ENCODE measurements at places on chromosomes 5 and 9.

DNA sequence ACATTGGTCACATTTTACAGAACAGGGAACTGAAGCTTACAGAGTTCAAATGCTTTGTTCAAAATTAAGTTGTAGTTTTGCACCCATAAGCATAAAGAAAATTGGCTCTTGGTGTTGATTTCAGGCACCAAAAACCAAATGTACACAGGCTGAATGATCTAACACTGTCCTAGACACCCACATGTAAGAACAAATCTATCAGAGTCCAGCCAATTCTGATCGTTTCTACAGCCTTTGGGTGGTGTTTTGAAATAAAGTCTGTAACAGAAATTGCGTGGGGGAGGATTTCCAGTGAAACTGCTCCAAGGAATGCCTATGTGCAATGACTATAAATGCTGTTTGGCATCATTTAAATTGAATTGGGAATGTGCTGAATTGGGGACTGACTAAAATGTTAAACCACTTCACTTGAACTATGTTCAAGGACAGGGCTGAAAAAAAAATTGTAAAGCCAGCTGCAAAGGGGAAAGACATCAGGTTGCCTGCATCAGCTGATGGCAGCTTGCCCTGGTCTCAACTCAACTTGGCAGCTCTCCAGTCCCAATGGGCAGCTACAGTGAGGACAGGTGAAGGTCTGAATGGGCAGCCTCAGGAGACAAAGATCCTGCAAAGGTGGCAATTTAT is 92.2 kb upstream of the TRPC7 start:
- DNase-seq = peak; percentile 52

DNA sequence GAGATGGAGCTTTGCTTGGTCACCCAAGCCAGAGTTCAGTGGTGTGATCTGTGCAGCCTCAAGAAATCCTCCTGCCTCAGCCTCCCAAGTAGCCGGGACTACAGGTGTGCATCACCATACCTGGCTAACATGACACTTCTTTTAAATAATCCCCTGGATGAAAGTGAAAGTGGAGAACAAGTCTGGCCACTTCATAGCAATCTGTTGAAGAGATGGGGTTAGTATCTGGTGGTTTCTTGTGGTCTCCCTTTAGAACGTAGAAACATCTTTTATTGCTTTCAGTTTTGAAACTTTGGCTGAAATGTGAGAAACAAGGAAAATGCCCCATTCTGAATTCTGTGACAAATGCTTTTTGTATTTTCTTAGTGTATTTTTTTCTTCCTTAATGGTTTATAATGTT is 452.5 kb upstream of the RIOK2 start:
- no peak for DNase-seq

DNA sequence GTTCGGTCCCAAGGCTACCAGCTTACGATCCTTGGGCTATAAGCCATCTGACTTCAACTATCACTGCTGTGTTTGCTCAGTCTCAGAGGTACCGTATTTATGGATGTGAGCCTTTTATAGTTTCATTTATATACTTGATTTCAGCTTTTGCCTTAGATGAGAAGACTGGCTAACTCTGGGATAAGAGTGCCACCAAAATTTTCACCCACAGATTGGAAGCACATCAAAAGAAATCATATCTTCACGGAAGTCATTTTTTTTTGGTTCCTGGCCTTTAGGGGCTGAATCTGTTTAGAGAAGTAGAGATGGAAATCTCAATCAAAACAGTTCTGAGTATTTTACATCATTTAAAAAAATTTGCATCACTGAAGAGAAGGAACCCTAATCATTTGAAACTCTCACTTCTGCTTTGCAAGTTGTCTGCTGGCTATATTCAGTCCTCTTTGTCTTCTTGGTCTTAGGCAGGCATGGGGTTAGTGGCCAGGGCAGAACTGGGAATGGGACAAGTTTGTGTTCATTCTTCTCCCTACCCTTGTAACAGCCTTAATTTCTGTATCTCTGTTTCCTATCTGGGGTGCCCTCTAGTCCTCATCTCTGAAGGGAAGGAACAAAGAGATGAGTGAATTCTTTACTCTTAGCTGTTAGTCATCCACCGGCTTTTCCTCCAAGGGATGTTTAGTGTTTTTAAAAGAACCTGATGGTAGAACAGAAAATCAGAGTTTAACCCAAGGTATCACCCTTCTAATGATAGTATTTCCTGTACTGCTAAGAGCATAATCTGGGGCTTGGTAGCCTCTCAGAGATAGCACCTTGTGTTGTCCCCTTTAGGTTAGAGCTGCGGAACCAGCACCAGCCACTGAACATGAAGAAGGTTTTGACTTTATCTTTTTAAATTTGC is 14.1 kb upstream of the TNFAIP8 start:
- no peak for DNase-seq

GRCh38 chr5:180646289-180646962 is 3.0 kb downstream of the FLT4 start:
- no peak for DNase-seq

DNA sequence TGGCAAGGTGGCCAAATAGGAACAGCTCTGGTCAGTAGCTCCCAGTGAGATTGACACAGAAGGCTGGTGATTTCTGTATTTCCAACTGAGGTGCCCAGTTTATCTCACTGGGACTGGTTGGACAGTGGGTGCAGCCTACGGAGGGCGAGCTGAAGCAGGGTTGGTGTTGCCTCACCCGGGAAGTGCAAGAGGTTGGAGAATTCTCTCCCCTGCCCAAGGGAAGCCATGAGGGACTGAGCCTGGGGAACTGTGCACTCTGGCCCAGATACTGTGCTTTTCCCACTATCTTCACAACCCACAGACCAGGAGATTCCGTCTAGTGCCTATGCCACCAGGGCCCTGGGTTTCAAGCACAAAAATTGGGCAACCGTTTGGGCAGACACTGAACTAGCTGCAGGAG is 61.0 kb downstream of the TNFSF8 start:
- DNase-seq = no peak

DNA sequence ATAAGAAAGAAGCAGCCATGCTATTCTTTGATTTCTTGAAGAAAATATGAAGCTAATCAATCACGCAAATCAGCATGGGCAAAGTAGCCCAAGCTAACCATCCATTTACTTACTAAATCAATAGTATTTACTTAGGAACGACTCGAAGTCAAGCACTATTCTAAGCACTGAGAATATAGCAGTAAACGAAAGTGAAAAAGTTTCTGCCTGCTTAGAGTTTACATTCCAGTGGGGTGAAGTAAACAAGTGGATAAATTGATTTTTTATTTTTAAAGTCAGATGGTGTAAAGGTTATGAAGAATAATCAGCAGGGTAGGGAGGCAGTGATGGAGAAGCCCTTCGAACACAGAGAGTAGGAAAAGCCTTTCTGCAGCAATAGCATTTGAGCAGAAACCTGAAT is 5.5 kb downstream of the TSTD2 start:
- no peak for DNase-seq

DNA sequence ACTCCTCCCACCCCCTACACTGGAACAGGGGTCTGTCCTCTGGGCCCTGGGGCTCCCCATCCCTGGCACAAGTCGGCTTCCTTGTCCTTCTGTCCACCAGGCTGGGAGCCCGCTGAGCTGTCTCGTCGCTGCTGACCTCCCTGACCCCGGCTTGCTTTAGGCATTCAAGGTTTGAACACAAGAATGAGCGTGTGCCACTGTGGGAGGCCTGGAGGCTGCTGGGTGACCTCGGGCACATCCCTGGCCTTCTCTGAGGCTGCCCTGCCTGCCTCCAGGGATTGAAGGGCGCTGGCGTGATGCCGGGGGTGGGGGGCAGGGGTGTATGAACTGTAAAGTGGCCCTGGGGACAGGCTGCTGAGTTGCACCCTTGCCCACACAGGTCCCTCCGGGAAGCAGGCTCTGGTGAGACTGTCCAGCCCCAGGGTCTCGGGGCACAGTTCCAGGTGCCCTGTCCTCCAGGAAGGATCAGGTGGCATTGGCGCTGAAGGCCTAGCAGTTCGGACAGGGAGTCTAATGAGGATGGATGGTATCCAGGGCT is 18.2 kb downstream of the FIBCD1 start:
- no peak for DNase-seq

- DNase-seq = no peak
Measured at GRCh38 chr5:142286111-142286510, 38.7 kb downstream of the SPRY4 start.

DNA sequence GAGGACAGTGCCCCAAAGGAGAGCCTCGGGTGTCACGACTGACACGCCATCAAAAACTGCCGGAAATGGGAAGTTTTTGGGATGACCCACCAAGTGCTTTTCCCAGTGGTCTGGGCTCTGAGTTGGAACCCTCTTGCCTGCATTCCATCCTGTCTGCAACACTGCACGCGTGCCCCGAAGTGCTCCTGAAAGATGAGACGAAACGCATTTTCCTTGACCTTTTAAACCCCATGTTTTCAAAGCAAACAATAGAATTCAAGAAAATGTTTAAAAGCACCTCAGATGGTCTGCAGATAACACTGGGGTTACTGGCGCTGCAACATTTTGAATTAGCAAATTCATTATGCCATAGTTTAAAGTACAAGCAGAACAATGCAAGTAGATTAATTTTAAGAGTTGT is 92.9 kb downstream of the ANKRD18A start:
- DNase-seq = no peak

GRCh38 chr5:171207256-171207847 is 101.7 kb upstream of the TLX3 start:
- peak; percentile 6 for DNase-seq

DNA sequence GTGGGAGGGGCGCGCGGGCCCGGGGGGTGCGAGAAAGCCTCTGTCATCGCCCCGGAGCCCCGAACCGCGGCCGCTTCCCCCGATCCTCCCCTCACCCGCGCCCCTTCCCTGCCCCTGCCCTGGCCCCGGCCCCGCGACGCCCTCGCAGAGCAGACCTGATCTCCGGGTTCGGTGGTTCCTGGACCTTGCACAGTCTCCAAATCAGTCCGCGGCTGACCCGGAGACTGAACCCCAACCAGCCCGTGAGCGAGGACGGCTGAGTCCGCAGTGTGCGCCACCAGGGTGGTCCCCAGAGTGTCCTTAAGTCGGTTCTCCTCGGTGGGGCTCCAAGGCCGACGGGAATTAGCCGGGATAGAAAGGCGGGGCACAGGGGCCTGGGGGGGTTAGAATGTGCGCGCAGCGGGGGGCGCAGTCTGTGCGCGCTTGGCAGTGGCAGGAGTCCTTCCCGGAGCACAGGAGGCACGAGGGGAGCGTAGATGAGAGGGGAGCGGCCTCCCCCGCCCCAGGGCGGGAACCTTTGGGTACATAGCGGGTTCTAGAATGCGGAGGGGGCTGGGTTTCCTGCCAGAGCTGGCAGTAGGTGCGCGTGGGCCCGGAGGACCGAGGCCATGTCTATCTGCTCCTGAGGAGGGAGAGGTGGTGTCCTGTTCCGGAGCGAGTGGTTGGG is 779 bp downstream of the PKN3 start:
- DNase-seq = no peak

GRCh38 chr5:33936004-33936380 is 194 bp upstream of the RXFP3 start:
- peak; percentile 82 for DNase-seq

GRCh38 chr5:142819825-142820224 is 49.6 kb downstream of the ARHGAP26 start:
- DNase-seq = no peak

DNA sequence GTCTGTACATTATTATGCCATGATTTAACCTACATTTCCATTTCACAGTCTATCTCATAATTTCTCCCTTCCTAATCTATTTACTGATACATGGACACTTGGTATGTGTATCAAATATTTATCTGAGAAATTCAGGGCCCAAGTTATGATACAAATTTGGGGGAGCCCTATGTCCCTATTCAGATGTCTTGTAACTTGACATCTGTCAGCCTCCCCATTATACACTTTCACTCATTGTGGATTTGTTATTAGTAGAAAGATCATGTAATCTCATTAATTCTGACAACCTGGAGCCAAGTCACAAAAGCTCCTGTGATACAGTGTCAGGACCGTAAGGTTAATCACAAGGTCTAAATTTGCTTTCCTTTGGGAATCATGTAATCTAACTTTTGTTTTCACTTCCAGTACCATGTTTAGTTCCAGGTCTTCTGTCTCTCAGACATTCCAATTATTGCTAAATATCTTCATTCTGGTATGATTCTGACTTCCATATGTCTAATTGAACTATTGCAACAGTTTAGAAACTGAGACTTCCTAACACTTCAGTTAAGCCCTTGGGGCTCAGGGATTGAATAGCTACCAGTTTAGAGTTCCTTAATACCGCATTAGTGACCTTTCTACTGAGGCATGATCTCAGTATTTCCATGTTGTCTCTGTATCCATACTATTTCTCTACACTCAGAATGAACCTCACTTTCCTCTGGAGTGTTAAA is 182.9 kb upstream of the NUDT12 start:
- DNase-seq = no peak

DNA sequence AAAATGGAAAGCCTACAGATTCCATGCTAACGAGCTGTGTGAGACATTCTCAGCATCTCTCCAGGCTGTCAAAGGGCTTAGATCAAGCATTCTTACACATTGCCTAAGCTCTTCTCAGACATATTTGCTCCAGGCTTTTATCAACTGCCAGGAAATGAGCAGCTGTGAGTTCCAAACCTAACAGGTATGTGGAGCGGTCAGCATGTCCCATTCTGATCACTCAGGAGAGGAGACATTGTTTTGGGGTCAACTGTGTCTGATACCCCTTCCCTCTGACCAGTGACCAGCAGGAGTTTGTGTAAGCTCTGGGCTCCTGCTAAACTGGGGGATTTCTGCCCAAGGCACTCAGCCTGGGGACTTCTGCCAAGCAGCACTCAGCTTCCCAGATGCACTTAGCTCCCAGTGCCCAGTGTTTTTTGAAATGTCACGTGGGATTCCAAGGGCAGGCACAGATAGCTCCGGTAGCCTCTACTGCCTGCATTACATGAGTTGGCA is 229.1 kb downstream of the SEC61B start:
- DNase-seq = no peak

GRCh38 chr5:162434281-162434680 is 366.7 kb downstream of the GABRG2 start:
- no peak for DNase-seq
